CD4-positive, alpha-beta T cell treated with Interleukin-12 subunit alpha and Interleukin-12 subunit beta, for 1 hour (primary cell): ENCODE measurements at places on chromosomes 4 and X.

DNA sequence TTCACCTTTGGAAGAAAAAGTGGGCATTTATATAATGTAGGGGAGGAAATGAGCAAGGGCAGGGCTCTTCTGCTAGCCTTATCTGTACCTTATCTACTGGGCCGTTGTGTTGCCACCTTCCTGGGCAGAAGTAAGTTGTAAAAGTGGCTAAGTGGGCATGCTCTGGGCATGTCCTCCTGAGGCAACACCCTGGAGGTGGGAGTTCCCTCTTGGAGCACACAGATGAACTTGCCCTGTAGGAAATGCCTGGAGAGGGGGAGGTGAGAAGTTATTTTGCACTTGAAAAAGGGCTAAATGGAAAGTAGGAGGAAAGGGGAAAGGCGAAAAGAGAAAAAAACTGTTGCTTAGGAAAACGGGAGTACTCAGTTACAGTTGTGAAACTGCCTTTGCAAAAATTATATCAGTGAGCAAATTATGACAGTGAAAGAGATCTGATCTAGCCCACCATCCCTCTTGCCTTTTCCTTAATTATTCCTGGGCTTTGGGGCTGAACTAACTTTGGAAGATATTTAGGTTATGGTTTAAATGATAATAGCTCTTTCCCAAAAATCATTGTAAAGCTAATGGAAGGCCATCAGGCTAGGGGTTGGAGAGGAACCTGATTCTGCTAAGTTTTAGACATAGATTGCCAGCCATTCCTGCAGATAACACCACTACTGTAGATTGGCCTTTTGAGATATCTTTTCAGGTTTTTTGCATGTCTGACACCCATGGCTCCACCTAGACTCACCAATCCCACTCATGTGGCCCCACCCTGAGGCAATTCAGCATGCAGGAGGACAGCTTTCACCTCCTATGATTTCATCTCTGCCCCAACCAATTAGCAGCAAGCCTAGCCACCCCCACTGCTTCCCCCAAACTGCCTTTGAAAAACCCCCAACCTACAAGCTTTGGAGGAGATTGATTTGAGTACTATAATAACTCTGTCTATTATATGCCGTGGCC, 20.5 kb upstream of the ZNF81 start:
- no peak for DNase-seq

DNA sequence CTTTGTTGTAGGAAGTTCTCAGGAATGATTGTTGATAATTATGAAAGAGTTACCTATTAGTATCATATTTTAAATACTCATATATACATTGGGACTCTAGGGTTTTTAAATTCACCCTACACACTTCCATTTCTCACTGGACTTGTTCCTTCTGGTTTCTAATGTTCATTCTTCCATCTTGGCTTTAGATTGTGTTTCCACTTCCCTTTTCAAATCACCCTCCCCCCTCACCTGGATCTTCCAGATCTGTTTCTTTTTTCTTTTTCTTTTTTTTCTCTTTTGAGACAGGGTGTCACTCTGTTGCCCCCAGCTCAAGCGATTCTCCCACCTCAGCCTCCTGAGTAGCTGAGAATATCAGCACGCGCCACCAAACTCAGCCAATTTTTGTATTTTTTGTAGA, 6.7 kb upstream of the KIT start:
- no peak for DNase-seq

DNA sequence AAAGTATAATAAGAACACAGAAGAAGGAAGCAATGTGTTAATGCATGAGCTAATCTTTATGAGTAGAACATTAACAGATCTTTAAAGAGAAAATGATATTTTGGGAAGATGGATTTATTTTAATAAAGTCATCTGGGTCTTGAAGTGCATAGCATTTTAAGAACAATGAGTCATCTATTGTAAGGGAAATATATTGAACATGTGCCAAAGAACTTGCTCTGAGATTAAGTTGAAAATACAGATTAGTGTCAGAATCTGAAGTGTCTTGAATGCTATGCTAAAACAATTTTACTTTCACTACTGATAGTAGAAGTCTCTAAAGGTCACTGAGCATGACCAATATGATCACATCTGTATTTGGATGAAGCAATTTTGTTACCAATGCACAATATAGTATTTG, 776.7 kb upstream of the GRID2 start:
- no peak for DNase-seq

- DNase-seq, result no peak
Measured at GRCh38 chr4:102543030-102543928, 42.1 kb downstream of the NFKB1 start.

DNA sequence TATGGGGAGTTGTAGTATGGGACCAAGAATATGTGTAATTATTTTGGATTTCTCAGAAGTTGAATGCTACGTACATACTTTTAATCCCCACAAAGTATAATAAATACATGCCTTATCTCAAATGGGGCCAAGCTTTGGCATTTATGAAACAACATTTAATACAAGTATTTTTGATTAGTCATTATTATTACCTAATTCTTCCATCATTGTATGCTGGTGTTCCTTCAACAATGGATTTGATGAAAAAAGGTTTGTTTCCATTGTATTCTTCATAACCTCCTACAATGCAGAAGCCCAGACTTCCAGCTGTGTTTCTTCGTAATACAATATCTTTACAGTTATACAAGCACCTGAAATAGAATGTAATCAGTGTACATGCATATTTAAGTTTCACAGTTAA, 83.8 kb downstream of the FIP1L1 start:
- DNase-seq, result no peak

DNA sequence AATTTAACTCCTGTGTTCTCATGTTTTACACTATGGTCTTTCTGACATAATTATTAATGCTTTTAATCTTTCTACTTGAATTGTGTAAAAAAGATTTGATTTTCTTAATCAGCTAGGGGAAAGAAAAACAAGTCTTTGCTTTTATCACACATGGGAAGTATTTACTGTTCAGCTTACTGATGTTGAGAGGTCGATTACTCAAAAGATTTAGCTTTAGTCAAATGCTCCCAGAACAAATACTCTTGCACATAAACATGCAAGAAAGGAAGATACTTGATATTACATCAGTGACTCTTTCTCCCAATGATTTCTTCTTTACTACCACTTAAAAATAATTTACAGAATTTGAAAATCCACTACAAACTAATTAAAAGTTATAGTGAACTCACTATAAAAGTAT, 198.3 kb upstream of the FAT4 start:
- DNase-seq, result no peak

DNA sequence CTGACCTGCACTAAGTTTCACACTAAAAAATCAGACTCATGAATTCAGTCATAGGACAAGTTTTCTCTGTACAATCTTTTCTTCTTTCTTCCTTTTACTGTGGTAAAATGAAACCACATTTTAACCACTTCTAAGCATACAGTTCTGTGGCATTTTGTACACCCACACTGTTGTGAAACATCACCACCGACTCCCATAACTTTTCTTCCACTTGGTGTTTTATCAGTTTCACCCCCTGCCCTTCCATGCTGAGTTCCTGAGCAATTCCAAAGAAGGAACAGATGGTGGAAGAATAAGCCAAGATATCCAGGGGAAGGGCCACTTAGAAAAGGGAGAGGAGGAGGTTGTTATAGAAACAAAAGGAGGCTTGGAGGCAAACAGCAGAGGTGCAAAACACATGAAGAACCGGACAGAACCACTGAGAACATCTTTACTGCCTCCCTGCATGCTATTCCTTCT, 22.6 kb downstream of the SLC25A4 start:
- DNase-seq, result peak; percentile 60

- DNase-seq, result no peak
Measured at GRCh38 chr4:43089730-43090129, 197.2 kb downstream of the GRXCR1 start.

DNA sequence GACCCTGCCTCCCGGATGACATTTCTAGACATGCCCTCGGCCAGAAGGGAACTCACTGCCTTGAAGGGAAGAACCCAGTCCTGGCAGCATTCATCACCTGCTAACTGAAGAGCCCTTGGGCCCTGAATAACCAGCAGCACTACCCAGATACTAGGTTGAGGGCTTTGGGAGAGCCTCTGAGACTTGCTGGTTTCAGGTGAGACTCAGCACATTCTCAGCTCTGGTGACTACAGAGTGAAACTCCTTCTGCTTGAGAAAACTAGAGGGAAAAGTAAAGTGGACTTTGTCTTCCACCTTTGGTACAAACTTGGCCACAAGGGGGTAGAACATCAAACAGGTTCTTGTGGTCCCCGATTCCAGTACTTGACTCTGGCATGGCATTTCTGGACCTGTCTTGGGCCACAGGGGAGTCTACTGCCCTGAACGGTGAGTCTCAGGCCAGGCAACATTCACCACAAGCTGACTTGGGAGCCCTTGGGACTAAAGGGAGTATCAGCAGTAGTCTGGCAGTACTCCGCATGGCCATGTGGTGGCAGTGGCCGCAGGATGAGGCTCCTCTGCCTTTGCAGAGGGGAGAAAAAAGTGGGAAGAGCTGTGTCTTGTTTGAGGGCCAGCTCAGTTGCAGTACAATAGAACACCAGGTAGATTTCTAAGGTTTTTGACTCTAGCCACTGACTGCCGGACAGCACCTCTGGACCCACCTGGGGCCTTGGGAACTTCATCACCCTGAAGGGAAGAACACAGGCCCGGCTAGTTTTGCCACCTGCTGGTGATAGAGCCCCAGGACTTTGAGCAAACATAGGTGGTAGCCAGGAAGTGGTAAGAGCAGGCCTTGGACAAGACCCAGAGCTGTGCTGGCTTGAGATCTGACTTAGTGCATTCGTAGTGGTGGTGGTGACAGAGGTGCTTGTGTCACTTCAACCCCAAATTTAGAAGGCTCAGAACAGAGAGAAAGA, 414.8 kb downstream of the OPHN1 start:
- DNase-seq, result no peak

- DNase-seq, result no peak
Measured at GRCh38 chrX:34881671-34882070, 60.9 kb upstream of the FAM47B start.
